ENCODE measurements at places on chromosomes 13 and 19.

DNA sequence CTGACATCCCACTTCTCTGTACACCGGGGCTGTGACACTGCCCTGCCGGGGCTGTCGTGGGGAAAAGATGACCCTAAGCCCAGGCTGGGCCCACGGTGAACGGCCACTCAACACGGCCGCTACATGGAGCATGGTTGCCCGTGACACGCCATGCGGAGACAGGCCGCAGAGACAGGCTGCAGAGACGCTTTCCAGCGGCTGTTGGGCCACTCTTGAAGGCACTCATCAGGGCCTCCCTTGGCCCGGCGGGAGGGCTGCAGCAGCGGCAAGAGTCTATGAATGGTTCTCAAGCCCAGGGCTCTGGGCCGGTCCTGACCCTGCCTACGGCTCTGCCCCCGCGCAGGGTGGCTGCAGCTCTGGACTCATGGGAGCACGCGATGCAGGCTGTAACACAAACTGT is 22.1 kb downstream of the ADPRHL1 start:
- no peak for DNase-seq

GRCh38 chr13:44905556-44905955 is 83.7 kb downstream of the NUFIP1 start:
- DNase-seq = no peak

- no peak for DNase-seq
These were observed 824.7 kb upstream of the SLITRK5 start for GRCh38 chr13:86846501-86846900.

DNA sequence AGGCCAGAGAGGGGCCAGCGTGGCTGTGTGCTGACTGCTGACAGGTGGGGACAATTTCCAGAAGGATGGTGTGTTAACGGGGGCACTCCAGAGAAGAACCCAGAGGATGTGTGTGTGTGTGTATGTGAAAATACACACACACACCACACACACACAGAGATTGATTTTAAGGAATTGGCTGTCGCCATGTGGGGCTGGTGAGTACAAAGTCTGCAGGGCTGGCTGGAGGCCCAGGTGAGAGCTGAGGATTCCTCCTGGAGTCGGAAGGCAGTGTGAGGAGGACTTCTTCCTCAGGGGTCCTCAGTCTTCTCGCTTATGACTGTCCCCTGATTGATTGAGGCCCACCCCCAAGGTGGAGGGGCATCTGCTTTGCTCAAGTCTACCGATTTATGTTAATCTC is 7.6 kb upstream of the GJB6 start:
- DNase-seq = no peak

DNA sequence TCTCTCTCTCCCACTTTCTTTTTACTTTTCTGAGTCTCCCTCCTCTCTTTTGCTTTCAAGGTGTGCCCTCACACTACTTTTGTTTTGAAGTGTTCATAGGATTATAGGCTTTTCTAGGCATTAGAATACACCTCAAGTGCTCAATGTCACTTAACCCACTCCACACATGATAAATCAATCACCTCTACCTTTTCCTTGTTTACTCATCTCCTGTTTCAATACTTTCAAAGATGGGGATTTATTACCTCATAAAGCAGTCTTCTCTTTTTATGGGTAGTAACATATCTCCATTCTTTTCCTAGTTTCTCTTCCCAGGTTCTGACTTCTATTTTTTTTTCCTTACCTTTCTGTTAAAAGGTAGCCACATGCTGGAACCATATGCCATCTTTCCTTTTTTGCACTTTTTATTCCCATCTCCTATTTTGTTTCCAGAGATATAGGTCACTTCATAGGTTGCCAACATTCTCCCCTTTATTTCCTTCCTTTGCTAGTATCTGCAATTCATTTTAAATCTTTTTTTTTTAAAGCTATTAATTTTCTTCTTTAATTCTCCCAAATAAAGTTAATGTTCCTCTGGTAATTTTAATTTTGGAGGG is 137.6 kb upstream of the SLC10A2 start:
- no peak for DNase-seq

GRCh38 chr19:18122424-18122823 is 24.8 kb downstream of the MAST3 start:
- DNase-seq = no peak

DNA sequence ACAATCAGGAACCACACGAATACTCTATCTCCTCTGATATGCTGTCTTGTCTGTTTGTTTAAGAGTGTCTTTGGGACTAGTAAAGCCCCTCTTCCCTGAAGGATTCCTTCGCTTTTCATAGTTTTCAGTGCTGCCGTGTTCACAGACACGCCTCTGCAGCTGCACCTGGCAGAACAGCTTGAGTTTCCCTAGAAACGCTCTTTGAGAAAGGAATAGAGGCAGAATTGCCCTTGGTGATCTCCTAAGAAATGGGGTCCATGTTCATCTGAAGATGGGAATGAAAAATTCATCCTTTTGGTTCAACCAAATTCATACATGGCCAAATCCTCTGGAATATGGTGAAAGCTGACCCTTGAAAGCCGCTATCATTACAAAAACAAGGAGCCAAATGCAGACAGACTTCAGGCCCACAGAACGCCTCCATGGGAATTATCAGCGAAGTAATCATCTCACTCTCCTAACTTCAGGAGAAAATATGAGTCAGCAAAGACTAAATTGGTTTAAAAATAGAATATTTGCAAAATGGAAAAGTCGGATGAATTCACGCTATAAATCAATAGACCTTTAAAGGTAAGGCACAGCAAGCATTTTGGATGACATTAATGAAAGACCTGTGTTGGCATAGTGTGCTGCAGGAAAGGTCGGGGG is 5.5 kb downstream of the SACS start:
- DNase-seq = no peak

DNA sequence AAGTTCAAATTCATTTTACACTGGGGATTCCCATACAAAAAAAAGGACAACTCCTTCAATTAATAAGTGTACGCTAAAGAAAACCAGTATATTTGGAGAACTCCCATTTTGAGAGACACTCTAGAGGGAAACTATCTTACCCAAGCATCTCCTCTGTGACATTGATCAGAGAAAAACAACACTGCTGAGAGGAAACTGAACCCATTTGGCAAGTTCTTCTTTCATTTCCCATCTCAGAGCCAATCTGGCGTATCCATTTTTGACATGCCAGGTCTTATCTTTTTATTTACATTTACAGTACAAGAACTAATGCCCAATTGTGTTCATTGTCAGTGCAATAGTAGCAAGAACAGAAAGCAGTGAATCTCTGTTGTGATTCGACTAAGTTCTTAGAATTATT is 30.1 kb downstream of the LIG4 start:
- DNase-seq = no peak

GRCh38 chr19:18780631-18781030 is 10.5 kb downstream of the COMP start:
- DNase-seq = no peak

DNA sequence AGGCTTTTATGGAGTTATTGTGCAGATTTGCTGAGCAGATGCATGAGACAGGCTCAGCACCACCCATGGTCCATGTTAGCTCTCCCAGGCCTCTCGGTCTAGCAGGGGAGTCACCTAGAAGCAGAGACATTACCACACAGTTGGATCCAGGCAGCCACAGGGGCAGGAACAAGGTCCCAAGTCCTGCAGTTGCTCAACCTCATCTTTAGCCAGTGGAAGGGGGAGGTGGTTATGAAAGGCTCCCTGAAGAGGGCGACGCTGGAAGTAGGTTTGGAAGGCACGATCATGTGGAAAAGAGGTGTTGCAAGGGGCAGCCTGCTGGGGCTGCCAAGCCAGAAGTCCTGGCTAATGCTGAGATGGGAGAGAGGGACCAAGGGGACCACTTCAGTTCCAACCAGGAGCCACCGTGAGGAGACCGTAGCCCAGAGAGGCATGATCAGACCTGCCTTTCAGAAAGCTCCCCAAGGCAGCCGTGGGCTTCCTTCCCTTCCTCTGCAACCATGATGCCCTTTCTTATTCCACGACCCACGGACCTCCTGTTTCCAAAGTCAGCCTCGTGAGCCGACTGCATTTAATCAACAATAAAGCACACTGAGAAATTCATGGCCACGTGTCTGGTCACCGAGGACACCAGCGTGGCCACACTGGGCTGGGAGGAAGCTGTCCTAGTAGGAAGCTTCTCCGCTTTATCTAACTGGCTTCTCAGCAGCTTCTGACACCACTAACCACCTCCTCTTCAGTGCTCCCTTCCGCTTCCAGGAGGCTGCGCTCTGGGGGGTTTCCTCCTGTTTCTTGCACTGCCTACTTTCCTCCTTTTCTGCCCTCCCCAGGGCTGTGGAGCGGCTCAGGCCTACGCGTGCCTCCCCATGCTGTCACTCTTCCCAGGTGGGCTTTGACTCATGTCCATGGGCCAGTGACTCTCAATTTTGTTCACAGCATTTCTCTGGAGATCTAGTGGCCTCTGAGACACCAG is 2.6 kb downstream of the AP1M1 start:
- DNase-seq = no peak

DNA sequence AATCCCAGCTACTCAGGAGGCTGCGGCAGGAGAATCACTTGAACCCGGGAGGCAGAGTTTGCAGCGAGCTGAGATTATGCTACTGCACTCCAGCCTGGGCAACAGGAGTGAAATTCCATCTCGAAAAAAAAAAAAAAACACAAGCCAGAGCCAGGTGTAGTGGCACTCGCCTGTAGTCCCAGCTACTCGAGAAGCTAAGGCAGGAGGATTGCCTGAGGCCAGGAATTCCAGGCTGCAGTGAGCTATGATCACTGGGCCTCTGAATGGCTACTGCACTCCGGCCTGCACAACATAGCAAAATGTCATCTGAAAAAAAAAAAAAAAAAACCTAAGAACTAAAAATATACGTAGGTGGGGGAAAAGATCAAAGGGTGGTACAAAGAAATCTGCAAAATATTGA is 19.4 kb downstream of the EPS15L1 start:
- no peak for DNase-seq

- DNase-seq = no peak
These were observed 4.8 kb downstream of the ZNF304 start for GRCh38 chr19:57355916-57356315.

- no peak for DNase-seq
These were observed 158.1 kb downstream of the IRS2 start for GRCh38 chr13:109628251-109628699.
